NCI-H2171 (cell line): ENCODE measurements at places on chromosomes 12 and 14.

- DNase-seq, result no peak
These were observed 14.8 kb upstream of the C12orf75 start for GRCh38 chr12:105315726-105316125.

DNA sequence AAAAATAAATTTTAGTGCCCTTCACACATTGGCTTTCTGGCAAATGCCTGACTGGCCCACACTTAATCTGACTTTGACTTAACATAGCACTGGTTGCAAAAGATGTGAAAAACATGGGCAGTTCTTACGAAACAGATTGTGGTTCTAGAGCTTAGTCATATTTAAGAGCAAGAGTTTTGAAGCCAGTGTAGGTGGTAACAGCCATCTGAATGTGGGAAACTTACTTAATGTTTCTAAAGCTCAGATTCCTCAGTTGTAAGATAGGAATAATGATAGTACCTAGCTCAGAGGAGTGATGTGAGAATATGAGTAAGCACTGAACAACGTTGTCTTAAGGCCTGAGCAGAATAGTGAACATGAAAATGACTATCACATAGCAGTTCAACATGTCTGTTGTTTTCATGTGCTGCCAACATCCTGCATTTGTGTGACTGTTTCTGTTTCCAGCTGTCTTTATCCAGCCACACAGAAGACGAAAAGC, 262.7 kb downstream of the SYT1 start:
- DNase-seq, result no peak

- peak; percentile 61 for DNase-seq
These were observed 57.1 kb downstream of the ATG14 start for GRCh38 chr14:55354500-55354899.

GRCh38 chr12:113242026-113242418, 20.8 kb downstream of the TPCN1 start:
- no peak for DNase-seq

DNA sequence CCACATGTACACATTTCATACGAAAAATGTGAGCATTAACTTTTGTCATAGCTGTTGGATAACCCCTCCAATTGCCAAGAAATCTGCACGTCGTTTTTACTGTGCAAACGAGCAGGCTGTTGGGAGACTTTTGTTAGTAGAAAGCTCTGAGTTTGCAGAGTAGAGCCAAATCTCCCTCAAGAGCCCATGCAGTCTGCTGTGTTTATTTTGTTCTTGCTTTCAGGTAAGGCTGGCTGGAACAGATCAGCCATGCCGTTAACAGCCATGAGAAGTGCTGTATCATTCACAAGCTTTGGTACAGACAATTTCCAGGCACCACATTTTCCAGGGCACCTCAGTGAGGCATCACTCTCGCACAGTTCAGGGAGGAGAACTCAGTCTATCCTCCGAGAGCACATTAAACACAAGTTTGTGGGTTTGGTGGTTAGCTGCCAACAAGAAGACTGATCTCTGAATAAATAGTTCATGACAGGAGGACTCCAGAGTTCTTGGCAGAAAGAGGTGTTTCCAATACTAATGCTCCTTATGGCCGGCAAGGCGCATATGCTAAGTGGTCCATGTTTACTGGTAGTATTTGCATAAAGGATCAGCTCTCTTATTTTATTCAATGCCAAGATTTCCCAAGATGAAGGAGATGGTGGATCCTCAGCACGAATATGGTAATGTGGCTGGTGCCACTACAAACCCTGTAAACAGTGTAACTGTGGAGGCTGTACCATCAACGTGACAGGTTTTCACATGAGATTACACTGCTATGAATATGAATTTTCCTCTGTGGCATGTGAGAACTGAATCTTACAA, 30.3 kb upstream of the PELI2 start:
- no peak for DNase-seq

- no peak for DNase-seq
These were observed 1.5 kb downstream of the ITPK1 start for GRCh38 chr14:93114068-93114710.

GRCh38 chr12:71742998-71743397, 11.7 kb upstream of the RAB21 start:
- no peak for DNase-seq

DNA sequence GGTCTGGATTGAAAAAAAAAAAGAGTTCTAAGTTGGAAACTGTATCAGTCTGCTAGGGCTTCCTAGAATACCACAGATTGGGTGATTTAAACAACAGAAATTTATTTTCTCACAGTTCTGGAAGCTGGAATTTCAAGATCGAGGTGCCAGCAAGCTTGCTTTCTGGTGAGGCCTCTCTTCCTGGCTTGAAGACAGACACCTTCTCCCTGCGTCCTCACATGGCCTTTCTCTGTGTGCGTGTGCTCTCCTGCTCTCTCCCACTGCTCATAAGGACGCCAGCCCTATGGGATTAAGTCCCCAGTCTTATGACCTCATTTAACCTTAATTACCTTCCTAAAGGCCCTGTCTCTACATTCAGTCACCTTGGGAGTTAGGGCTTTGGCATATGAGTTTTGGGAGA, 215.5 kb downstream of the PIK3C2G start:
- no peak for DNase-seq

GRCh38 chr14:85660243-85660922, 130.4 kb downstream of the FLRT2 start:
- no peak for DNase-seq

GRCh38 chr12:15334225-15334624, 11.9 kb downstream of the PTPRO start:
- DNase-seq, result no peak
